ENCODE measurements at places on chromosomes 7 and 10.

DNA sequence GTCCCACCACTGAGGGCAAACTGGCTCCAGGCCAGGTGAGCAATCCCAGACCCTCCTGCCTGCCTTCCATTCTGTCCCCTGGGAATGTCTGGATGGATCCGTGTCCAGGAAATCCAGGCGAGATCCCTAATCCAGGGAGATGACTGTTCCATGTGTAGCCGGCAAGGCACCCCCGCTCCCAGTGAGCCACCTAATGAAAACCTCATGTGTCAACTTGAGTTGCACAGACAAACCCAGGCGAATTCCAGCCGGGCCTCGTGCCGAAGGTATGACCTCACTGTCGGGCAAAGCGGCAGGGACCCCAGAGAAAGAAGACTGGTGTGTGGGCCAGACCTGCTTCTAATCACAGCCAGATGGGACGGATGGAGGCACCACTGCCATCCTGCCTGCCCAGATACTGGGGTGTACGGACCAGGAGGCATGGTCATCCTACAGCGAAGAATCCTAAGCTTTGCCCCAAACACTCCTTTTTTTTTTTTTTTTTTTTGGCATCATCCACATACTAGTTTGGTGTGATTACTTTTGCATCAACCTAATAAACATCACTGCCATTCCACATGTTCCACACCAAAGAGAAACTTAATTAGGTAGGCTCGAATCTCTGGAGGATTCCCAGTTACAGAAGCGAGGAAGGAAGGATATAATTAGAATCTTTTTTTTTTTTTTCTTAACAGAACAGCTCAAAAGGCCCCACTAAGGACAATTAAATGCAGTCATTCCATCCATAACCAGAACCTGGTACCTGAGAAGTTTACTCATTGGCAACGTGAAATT is 313.1 kb downstream of the CALN1 start:
- DNase-seq = no peak

- DNase-seq = no peak
Observed at GRCh38 chr7:64429232-64429631, 115.5 kb downstream of the ZNF736 start.

- no peak for DNase-seq
Observed at GRCh38 chr7:97145068-97145467, 27.6 kb downstream of the SDHAF3 start.

- DNase-seq = no peak
Observed at GRCh38 chr7:141039376-141039775, 24.6 kb upstream of the MRPS33 start.

- no peak for DNase-seq
Observed at GRCh38 chr7:43460733-43461348, 122.1 kb upstream of the STK17A start.

GRCh38 chr10:51291961-51292360 is 217.7 kb downstream of the PRKG1 start:
- no peak for DNase-seq

- DNase-seq = no peak
Observed at GRCh38 chr10:101578192-101578591, 9.9 kb downstream of the POLL start.

DNA sequence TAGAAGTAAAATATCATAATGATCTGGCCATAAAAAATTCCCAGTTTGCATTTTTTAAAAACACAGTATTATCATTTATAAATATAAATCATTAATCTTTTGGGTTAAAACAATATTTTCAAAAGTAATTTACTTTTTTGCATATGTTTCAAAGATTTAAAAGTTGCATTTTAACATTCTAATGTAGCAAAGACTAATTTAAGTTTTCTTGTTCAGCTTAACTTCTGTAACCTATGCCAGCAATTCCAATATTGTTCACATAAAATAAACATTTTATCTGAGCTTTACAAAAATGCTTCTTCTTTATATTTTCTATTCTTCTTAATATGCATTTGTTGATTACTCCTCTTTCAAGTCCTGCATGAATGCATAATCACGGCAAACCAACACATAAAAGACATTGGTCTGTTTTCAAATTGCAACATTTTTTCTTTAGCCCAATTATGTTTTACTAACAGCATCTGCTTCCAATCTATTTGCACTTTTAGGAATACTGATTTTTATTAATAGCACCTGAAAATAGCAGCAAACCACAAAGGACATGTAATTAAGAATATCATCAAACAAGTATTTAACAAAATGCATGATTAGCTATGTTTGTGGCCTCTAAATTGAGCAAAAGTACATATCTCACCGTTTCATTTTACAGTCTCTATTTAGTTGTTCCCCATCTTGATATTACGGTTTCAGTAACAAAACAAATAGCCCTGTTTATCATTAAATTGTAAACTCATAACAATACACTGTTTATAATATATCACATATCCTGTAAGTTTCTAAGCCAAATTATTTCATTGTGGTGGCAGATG is 286.9 kb upstream of the NFE2L3 start:
- no peak for DNase-seq

GRCh38 chr10:79136236-79137005 is 67.7 kb downstream of the ZMIZ1 start:
- no peak for DNase-seq

DNA sequence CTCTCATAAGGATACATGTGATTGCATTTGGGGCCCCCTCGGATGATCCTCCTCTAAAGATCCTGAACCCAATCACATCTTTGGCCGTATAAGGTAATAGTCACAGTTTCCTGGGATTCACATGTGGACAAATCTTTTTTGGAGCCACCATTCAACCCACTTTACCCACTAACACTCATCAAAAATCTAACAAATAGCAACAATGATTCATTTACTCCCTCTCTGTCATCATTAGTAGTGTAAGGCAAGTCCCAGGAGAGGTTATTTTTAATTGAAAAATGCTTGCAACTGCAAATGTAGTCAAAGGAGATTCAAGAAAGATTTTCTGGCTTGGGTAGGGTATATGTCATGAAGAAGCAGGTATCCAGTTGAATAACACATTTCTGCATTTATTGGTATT is 9.9 kb upstream of the SMKR1 start:
- DNase-seq = no peak

GRCh38 chr10:84243759-84244158 is 1.1 kb upstream of the RGR start:
- DNase-seq = no peak

GRCh38 chr10:123797813-123798212 is 93.8 kb downstream of the CPXM2 start:
- DNase-seq = no peak

DNA sequence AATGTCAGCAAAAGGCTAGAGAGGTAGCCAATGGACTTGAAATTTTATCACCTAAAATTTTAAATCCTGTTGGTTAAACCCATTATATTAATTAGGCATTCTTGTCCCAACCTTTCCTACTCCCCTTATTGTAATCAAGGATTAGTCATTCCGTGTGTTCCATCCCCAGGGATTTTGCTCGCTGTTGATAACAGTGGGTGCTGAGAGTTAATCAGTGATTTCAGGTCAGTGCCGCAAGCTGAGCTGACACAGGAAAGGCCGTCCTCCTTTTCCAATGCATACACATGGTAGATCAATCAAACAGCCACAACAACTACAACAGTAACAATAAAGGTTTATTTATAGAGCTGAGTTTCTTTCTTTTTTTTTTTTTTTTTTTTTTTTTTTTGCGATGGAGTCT is 271.4 kb downstream of the ACTR3B start:
- DNase-seq = no peak

GRCh38 chr10:19119191-19119590 is 70.6 kb downstream of the MALRD1 start:
- DNase-seq = no peak

DNA sequence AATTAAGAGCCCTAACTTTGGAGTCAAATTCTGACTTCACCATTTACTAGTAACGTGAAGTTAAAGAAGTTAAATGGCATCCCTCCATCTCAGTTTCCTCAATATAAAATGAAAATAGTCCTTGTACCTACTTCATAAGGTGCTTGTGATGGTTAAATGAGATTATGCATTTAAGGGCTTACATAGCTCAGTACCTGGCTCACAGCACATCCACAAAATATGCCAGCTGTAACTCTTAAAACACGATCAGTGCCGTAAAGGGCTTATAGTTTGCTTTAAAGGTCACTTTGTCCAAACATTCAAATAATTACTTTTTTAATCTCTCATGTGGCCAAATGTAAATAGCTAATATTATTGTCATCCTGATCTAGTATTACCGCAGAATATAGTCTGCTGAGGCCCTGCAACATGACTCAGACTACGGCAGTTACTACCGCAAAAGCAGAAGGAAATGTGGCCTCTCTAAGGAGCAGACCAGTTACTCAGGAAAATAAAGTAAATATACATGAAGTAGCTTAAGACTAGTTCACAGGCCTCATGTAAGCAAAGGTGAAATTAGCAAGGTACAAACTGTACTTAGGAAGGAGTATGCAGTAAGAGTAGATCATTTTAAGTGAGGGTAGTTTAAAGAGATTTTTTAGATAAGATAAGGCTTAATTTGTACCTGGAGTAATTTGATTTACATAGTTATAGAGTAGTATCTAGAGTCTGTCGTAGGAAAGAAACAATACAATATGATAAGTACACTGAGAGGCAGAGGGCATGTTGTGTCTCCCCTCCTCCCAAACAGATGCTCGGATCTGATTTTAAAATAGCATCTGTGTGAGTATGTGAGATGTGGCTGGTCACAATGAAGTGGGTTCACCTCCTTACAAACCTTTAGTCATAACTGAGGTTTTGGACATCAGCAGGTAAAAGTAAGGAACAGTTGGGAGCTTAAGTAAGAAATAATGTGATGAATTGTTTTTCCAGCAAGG is 13.1 kb downstream of the CASP2 start:
- DNase-seq = no peak

DNA sequence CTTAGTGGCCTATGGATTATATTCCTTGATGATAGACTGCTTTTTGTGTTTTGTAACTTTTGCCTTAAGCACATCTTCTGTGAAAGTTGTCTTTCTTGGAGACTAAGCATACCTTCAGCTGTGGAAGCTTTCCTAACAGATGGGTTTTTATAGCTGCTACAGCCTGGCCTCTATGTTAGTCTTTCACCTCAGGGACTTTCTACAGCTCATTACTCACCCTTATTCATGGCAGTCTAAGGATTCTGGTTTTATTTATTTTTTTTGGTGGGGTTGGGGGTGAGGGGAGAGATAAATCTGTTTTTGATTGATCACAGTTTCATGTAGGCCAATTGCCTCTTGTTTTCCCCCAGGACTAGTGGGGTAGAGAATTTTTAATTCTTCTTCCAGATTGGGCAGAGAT is 219.9 kb downstream of the DKK1 start:
- no peak for DNase-seq

GRCh38 chr10:109774121-109774440 is 149.2 kb downstream of the XPNPEP1 start:
- no peak for DNase-seq

DNA sequence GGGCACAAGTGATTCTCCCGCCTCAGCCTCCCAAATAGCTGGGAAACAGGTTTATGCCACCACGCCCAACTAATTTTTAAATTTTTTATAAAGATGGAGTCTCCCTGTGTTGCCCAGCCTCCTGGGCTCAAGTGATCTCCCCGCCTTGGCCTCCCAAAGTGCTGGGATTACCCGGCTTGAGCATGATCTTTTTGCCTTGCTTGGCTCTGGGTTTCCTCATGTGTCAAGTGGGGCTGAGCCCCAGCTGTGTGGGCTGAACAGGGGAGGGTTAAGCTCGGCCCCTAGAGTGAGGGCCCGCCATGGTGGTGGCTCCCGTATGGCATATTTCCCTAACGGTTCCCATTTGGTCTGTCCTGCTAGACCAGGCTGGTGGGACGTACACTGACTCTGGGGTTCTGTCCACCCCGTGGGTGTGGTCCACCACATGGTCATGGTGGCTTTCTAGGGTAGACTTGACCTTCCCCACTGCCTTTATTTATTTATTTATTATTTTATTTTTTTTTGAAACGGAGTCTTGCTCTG is 66.3 kb downstream of the LHPP start:
- no peak for DNase-seq

GRCh38 chr7:94403546-94403945 is 8.9 kb downstream of the COL1A2 start:
- no peak for DNase-seq

DNA sequence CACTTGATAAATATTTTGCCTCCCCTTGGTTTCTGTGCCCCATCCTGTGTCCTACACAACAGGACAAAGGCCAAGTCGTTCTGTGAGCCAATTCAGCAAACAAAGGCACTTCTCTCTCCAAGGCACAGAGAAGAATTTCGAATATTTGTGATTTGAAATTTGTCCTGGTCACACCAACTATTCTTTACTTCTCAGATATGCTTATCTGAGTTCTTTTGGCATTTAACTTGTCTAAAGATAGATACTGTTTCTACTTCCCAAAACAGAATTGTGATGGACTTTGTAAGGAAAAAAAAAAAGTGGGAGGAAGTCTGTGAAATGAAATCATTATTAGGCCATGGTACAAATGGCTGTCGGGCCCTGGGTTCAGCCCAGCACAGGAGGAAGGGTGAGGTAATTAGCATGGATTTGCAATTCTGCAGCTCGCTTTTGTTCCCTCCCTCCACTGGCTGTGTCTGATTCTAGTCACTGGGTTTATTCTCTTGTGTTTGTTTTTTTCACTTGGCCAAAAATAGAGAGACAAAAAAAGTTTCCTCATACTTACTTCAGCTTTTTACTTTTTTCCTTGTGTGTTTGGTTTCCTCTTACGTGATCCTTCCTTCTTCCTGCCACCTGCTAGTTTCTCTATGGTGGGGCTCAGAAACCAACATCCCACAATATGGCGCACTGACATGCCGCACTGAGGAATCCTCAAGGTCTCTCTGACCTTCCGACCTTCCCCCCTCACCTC is 108.2 kb upstream of the MKLN1 start:
- no peak for DNase-seq

GRCh38 chr7:154881026-154881425 is 121.9 kb downstream of the PAXIP1 start:
- DNase-seq = no peak

DNA sequence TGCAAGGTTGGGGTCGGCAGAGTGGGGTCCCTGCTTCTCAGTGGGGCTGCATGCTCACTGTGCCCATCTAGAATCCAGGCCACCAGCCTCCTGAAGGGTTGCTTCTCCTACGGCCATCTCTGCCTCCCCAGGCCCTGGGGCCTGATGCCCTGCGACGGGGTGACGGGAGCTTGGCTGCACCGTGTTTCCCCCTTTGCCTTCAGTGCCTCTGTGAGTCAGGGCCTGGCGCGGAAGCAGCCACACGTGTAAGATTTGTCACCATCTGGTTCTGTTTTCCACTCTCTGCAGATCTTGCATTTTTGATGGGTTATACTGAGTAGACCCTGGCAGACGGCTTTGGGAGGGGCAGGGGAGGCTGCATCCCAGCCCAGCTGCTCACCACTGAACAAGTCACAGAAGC is 7.2 kb downstream of the ADAMTS14 start:
- DNase-seq = no peak

Measured in GM19239 (cell line).